Lung (tissue), 17 donors: ENCODE measurements at places on chromosomes 3 and 15. TPM values are rescaled to one million over a fixed set of nuclear protein-coding genes. Genes with fewer than 3 reads are reported as not detected.

SNX1 gene
- 108 TPM for total RNA-seq

DNA sequence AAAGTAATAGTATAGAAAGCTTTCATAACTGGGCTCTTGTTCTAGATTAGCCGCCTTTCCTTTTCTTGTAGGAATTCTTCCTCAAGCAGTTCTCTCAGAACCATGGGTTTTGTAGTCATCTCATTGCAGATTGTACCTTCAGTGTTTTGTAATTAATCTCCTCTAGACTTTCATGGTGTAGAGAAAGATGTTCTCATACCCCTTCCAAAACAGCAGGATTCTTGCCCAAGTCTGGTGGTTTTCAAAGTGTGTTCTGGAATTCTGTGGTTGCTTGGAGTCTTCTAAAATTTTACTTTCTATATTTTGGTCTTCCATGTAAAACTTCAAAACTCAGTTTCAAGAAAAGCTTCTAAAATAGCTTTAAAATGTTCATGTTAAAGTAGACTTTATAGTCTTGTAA is 293.8 kb downstream of the PTPRG start:
- no peaks in the 10 kb centered on the region for H3K36me3 ChIP-seq
- no peak overlapping the region for H3K27ac ChIP-seq
- no peaks in the 10 kb centered on the region for H3K27me3 ChIP-seq
- DNase-seq = no peak
- no peak overlapping the region for H3K4me3 ChIP-seq

PIERCE2 gene
- 5.9 TPM for total RNA-seq

DNA sequence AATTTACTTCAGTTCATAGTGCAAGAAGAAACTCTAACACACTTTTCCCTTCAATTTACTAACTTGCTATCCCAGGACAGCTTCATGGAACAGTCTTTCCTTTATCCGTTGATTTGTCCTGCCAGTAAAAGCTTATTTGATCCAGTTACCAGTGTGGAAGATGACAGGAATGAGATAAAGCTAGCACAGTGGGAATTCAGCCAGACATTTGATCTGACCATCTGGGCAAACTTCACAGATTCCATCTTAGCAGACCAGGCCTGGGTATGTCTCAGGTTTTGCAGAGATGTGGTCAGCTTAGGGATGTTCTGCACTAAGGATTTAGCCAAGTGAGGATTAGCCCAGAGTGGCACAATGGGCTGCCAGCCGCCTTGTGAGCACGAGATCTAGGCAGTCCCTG is 19.7 kb downstream of the CEMIP start:
- H3K36me3 ChIP-seq = no peaks in the 10 kb centered on the region
- H3K4me1 ChIP-seq = no peaks in the 10 kb centered on the region
- H3K4me3 ChIP-seq = no peak overlapping the region

- peaks cover 10% of the 10 kb centered on the region for H3K4me1 ChIP-seq
- no peak overlapping the region for H3K4me3 ChIP-seq
- H3K27ac ChIP-seq = peak overlapping the region; percentile 70
- no peaks in the 10 kb centered on the region for H3K36me3 ChIP-seq
- H3K27me3 ChIP-seq = no peaks in the 10 kb centered on the region
- DNase-seq = peak; percentile 42
These were observed 5.0 kb downstream of the NUDT16 start for GRCh38 chr3:131386429-131387165.

SERINC4 gene
- 0.18 TPM for total RNA-seq

- H3K27ac ChIP-seq = no peak overlapping the region
- DNase-seq = no peak
- no peaks in the 10 kb centered on the region for H3K36me3 ChIP-seq
- no peak overlapping the region for H3K4me3 ChIP-seq
- peaks cover 51% of the 10 kb centered on the region for H3K4me1 ChIP-seq
- H3K27me3 ChIP-seq = no peaks in the 10 kb centered on the region
These were observed 14.0 kb downstream of the CHD2 start for GRCh38 chr15:92914103-92914499.

CELSR3 gene
- total RNA-seq = 2.0 TPM
